ENCODE measurements at places on chromosomes 12 and 14. TPM values are rescaled to one million over a fixed set of nuclear protein-coding genes. Genes with fewer than 3 reads are reported as not detected.

The DCN gene
- total RNA-seq, result 129 TPM

The IL23A gene
- total RNA-seq, result not detected

The TTLL5 gene
- 24.8 TPM for total RNA-seq

The TAS2R20 gene
- 1.8 TPM for total RNA-seq

The KRT83 gene
- not detected for total RNA-seq

The TMEM30B gene
- total RNA-seq, result 2.4 TPM

Data from aortic smooth muscle cell (primary cell).